Testis (tissue), 5 donors: ENCODE measurements at places on chromosomes 3 and 15. TPM values are rescaled to one million over a fixed set of nuclear protein-coding genes. Genes with fewer than 3 reads are reported as not detected.

MESP2 gene
- 1.3 TPM for polyA plus RNA-seq

NANOGP8 gene
- polyA plus RNA-seq: 1.1 TPM

HIGD2B gene
- polyA plus RNA-seq: 10.2 TPM

SEMA7A gene
- polyA plus RNA-seq: 80.7 TPM

SLC28A2 gene
- not detected for polyA plus RNA-seq

COL7A1 gene
- 19.9 TPM for polyA plus RNA-seq

TTC14 gene
- polyA plus RNA-seq: 18.6 TPM

C3orf22 gene
- polyA plus RNA-seq: 42.2 TPM

CFAP20DC gene
- 62.8 TPM for polyA plus RNA-seq

CAPN3 gene
- polyA plus RNA-seq: 53.0 TPM

FBXO40 gene
- polyA plus RNA-seq: 0.61 TPM

GPR87 gene
- polyA plus RNA-seq: not detected

MORC1 gene
- 15.4 TPM for polyA plus RNA-seq

ZNF774 gene
- 5.6 TPM for polyA plus RNA-seq

PLCL2 gene
- polyA plus RNA-seq: 10.7 TPM
